ENCODE measurements at places on chromosomes 4 and X.

DNA sequence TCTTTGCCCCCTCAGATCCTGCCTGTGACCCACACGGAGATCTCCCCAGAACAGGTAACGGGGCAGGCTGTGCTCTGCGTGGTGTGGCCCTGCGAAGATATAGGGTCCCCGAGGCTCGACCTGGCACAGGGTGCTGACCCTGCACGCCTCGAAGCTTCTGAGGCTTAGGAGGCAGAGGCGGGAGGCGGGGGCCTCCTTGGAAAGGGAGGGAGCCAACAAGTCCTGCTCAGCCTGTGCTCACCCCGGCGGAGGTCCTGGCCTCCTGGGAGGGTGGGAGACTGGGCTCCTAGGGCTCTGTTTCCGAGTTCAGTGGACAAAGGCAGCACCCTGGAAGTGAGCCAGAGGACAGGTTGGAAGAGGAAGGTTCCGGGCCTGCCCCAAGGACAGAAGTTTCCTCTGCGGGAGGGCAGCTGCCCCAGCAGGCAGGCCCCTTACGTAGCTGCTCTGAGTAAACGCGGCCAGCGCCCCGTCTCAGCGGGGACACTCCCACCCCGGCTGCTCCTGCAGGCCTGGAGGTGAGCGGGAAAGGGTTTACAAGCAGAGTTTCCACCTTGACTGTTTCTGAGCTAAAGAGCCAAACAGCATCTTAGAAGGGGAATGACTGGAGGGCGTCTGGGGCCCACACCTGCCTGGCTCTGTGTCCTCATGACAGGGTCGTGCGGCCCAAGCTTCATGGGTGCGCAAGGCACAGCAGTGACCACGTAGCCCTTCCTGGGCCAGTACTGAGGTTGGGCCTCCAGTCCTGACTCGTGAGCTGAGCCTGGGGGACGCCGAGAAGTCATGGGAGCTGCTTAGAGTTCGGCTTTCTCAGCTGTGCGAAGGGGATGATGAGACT lies 16.1 kb downstream of the TMEM175 start:
- DNase-seq, result no peak

DNA sequence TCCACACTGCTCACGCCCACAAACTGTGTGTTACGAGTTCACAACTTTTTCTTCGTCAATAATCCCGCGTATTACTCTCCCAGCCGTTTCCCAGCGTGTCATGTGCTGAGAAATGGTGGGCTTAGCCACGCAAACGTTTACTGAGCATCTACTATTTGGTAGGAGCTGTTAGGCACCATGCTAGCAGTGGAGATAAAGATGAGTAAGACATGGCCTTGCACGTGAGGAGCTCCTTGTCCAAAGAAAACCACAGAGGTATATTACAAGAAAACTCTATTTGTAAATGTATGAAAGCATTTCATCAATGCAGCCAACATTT lies 821 bp upstream of the TMEM128 start:
- DNase-seq, result no peak

GRCh38 chr4:36320117-36320896 lies 38.9 kb downstream of the DTHD1 start:
- DNase-seq, result no peak

DNA sequence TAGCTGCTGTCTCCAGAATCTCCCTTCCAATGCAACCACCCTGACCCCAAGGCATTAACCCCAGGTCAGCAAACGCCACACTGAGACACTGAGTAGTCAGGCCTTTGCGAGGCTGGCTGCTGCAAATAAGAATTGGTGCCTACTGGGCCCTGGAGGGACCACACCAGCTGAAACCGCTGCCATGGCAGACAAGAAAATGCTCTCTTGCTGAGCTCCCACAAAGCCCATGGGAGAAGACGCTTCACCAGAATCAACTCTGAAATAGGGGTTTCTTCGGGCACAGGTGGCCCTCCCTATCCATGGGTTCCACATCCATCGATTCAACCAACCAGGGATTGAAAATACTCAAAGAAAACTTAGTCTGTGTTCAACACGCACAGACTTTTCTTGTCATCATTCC lies 26.7 kb upstream of the CRMP1 start:
- no peak for DNase-seq

Data from stimulated activated CD8-positive, alpha-beta memory T cell treated with anti-CD3 and anti-CD28 coated beads, Interleukin-15, amount 100 ng/mL, for 1 hour (primary cell).